ENCODE measurements at places on chromosomes 2 and 18. TPM values are rescaled to one million over a fixed set of nuclear protein-coding genes. Genes with fewer than 3 reads are reported as not detected.

Gene SCN3A
- polyA plus RNA-seq = 0.11 TPM

- no peak for DNase-seq
Observed at GRCh38 chr2:109013051-109013450, 24.0 kb upstream of the EDAR start.

GRCh38 chr18:56541793-56542192, 96.6 kb downstream of the TXNL1 start:
- DNase-seq = no peak

GRCh38 chr2:66729416-66730330, 294.7 kb downstream of the MEIS1 start:
- no peak for DNase-seq

Gene AOX1
- 7.9 TPM for polyA plus RNA-seq

Gene REL
- polyA plus RNA-seq = 3.3 TPM

DNA sequence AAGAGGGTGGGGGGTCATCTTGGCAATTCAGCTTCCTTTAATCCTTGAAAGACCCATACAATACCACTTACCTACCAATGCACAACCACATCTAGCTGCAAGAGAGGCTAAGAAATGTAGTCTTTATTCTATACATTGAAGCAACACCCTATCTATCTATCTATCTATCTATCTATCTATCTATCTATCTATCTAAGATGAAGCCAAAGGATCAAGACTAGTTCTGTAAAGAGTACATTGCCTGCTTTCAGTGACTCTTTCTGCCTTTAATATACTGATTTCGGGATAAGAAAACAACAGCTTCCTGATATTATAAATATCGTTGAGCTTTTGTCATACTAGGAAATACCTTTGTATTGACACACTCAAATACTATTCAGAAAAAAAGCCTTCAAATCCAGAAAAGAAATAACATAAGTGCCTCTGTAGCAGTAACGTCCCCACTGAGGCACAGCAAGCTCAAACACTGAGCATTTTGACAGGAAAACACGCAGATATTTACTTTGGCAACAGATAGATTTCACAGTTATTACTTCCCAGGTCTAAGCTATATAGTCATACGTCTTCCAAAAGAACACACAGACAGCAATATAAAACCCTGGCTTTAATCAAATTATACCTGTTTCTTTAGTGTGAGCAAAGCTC, 139.4 kb upstream of the SERTAD2 start:
- no peak for DNase-seq

DNA sequence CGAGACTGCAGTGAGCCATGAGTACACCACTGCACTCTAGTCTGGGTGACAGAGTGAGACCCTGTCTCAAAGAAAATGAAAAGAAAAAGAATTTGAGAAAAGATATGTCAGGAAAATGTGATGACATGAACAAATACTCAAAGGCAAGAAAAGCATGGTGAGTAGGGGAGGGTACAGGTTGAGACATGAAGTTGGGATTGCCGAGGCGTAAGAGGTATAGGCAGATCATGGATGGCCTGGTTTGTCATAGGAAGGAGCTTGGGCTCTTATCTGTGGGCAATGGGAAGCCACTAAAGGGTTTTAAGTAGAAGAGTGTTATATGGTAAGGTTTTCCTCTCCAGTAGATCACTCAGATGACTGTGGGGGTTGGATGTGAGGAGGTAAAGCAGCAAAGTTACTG, 32.3 kb downstream of the SPAST start:
- no peak for DNase-seq

GRCh38 chr18:31553800-31554199, 37.9 kb upstream of the TTR start:
- no peak for DNase-seq

GRCh38 chr2:239274391-239275043, 126.3 kb downstream of the HDAC4 start:
- DNase-seq = no peak
